Right ventricle myocardium superior (tissue), 1 donor: ENCODE measurements at places on chromosomes 1 and 21. TPM values are rescaled to one million over a fixed set of nuclear protein-coding genes. Genes with fewer than 3 reads are reported as not detected.

The STYXL2 gene
- 121 TPM for total RNA-seq

The PRMT6 gene
- 4.3 TPM for total RNA-seq

The CYP4Z1 gene
- total RNA-seq: 0.86 TPM

The RBM11 gene
- total RNA-seq: not detected

The FAM3B gene
- total RNA-seq: not detected

The LCE3B gene
- total RNA-seq: not detected

The THEM5 gene
- not detected for total RNA-seq

The ZYG11A gene
- not detected for total RNA-seq

The TRIM58 gene
- total RNA-seq: 0.13 TPM

The MPL gene
- total RNA-seq: 0.40 TPM

The FLG2 gene
- not detected for total RNA-seq

The NKAIN1 gene
- not detected for total RNA-seq

The KANK4 gene
- 0.38 TPM for total RNA-seq

The BMP8A gene
- 0.30 TPM for total RNA-seq

The LMX1A gene
- not detected for total RNA-seq

The C1orf115 gene
- 21.0 TPM for total RNA-seq

The RGS1 gene
- total RNA-seq: 0.65 TPM

The SPRR1A gene
- total RNA-seq: not detected

The HSD3B1 gene
- total RNA-seq: not detected

The TSSK3 gene
- 1.0 TPM for total RNA-seq

The KIF17 gene
- total RNA-seq: 5.2 TPM

The PTGS2 gene
- total RNA-seq: 1.0 TPM

The HENMT1 gene
- 1.0 TPM for total RNA-seq

The SLC1A7 gene
- total RNA-seq: 0.08 TPM
